ENCODE measurements at places on chromosomes 6 and 20.

GRCh38 chr20:4894981-4895381 is 106.3 kb downstream of the SLC23A2 start:
- DNase-seq, result no peak

DNA sequence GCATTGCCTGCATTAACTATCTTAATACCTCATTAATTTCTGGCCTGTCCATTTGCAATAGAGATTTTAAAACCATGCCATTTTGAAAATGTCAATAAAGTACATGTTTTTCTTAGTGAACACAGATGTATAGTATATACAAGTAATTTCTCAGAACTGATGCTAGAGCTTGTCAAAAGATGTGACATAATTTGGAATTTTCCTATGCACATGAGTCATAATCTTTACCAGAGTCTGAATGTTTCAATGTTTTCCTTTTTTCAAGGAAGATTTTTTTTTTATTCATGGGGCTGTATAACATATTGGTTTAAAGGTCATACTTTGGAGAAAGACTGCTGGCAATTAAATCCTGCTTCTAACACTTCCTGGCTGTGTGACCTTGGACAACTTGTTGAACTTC is 1347.5 kb upstream of the ADGRB3 start:
- DNase-seq, result no peak

- no peak for DNase-seq
Measured at GRCh38 chr20:25061821-25062530, 4.0 kb upstream of the ACSS1 start.

GRCh38 chr6:14072084-14072483 is 45.5 kb upstream of the CD83 start:
- no peak for DNase-seq

DNA sequence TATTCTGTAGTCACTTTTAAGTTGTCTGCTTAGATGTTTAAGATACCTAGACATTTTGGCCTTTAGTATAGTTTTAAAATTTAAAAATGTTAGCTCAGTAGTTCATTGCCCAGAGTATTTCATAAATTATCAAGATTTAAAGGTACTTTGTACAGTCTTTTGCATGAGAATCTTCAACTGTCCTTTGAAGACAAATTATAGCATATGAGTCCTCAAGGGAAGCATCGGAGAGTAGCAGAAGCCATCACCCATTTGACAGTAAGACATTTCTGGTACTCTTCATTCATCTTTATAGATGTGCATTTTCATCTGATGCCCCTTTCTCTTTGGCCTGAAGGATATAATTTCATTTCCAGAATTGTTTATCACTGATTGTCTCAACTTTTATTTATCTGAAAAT is 89.5 kb downstream of the NCOA3 start:
- no peak for DNase-seq

- DNase-seq, result no peak
Measured at GRCh38 chr6:15421945-15422733, 176.3 kb downstream of the JARID2 start.
